NCI-H226 (cell line): ENCODE measurements at places on chromosomes 2 and 18.

GRCh38 chr2:183000846-183001245, 37.4 kb downstream of the NCKAP1 start:
- DNase-seq, result no peak

GRCh38 chr2:101608408-101609310, 88.8 kb upstream of the MAP4K4 start:
- no peak for DNase-seq

DNA sequence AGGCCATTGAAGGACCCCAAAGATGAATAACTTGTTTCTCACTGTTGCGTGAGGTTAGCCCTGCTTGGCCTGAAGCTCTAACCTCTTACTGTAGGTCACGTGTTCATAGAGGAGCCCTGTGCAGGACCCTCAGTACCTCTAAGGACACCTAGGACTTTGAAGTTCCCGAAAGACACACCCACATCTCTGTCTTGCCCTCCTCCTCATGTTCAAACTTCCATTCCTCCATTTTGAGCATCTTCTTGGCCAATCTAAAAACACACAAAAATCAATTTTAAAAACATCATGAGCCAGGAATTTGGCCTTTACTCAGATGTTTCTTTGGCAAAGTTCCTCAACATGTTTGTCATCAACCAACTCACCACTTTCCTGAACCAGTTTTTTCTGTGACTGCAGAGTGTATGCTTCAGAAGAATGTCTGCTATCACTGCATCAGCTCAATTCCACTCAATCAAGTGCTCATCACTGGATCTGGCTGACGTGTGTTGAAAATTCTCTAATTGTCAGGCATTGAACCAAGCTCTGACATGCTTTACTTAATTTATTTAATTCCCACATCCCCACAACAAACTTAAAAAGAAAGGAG, 101.6 kb downstream of the AP1S3 start:
- peak; percentile 93 for DNase-seq

GRCh38 chr2:223591596-223591995, 10.6 kb downstream of the SCG2 start:
- no peak for DNase-seq

GRCh38 chr2:164624316-164624715, 3.0 kb upstream of the GRB14 start:
- DNase-seq, result no peak

DNA sequence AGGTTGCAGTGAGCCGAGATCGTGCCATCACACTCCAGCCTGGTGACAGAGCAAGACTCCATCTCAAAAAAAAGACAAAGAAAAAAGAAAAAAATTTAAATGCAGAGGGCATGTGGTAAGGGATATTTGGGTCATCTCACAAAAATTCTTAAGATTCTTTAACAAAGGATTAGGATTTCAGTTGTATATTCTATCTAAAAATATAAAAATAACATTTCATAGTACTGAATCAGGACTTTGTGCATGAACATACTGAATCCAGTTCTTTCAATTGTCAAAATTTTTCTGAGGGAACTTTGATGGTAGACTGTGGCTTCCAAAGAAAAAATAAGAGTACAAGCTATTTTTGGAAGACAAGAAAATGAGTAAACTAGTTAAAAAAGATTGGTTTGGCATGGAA, 6.5 kb upstream of the PPP3R1 start:
- DNase-seq, result no peak

GRCh38 chr2:181314551-181314950, 142.6 kb upstream of the ITGA4 start:
- DNase-seq, result no peak

DNA sequence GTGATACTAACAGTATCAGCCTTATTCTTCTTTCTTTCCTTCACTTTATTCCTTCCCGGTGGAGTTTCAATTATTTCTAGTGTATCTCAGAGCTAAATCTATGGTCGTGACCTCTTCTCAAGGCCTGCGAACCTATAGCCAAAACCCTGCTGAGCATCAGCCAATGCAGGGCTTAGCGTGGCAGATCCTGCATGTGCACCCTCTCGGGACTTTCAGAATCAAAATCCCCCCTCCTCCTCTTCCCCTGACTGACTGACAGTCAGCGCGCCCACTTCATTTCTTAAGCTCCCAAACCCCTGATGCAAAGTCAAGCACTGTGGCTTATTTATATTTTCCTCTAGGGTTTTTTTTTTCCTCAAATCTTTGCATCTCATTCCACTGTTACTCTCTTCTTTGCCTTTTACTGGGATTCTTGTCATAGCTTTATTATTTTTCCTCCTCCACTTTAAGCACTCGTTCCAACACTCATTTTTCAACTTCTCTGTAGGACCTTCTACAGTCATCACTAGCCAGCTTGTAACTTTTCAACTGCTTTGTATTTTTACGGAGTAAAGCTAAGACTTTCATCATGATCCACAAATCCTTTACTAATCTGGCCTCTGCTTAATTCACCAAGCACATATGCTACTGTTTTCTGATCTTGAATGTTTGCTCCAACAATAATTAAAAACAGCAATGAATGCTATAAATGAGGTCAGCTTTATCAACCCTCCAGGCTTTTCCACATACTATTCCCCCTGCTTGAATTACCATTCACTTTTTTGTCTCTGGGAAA, 896.5 kb upstream of the PIK3C3 start:
- no peak for DNase-seq

- no peak for DNase-seq
These were observed 11.5 kb upstream of the RTN4 start for GRCh38 chr2:55061523-55062344.

DNA sequence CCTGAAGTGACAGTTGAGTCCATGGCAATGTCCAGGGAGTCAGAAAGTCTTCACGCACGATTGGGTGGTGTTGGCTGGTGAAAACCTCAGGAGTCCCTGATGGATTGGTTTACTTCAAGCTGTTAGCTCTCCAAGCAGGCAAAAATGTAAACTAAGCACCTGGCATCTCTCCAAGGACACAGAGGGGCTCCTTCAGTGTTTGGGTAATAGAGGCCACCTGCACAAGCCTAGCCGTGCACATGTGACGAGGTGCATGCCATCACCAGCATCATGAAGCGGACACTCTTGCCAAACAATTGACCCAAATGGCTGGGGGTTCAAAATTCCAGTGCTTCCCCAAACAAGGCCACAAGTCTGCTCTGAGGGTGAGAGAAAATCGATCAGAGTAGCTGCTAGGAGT, 104.7 kb upstream of the CD302 start:
- DNase-seq, result no peak

- DNase-seq, result no peak
These were observed 113.4 kb downstream of the EIPR1 start for GRCh38 chr2:3264010-3264744.

DNA sequence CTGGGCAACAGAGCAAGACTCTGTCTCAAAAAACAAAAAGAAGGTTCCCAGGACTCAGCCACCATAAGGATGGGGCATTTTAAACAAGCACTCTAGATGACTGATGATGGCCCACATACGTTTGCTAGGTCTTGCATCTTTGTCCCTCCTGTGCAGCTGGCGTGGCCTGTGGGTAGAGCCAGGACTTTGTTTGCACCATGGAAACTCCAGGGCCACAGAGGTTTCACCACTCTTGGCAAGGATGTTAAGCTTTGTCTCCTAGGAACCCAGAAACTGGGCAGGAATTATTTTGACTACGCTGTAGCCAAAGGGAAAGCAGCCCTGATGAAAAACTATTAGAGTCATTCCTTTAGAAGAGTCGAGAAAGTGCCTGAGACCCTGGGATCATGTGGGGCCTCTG, 75.3 kb upstream of the STPG4 start:
- DNase-seq, result no peak

GRCh38 chr2:168494190-168494711, 38.2 kb downstream of the CERS6 start:
- no peak for DNase-seq

DNA sequence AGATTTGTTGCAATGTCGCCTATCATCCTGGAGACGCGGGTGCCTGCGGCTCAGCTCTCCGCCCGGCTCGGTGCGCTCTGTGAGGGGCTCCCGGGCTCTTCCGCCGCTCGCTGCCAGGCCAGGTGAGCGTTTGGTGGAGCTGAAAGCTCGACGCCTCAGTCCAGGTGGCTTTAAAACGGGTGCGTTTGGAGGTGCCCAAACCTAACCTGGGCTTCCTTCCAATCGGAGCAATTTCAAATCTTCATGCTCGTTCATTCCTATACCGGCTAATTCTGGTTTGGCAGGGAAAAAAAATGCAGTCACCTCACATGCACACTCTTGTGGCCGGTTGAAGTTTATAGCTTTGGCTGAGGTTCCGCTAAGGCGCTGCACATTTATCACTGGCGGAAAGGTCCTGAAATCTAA, at the start of gene SLC16A14:
Gene SLC16A14 (minus strand): TSS at position 274 of the 405 bp plus-strand sequence. CDS start 9,572 bp downstream, outside the sequence.
- no peak for DNase-seq

GRCh38 chr18:25334588-25334987, 17.4 kb downstream of the ZNF521 start:
- DNase-seq, result no peak

DNA sequence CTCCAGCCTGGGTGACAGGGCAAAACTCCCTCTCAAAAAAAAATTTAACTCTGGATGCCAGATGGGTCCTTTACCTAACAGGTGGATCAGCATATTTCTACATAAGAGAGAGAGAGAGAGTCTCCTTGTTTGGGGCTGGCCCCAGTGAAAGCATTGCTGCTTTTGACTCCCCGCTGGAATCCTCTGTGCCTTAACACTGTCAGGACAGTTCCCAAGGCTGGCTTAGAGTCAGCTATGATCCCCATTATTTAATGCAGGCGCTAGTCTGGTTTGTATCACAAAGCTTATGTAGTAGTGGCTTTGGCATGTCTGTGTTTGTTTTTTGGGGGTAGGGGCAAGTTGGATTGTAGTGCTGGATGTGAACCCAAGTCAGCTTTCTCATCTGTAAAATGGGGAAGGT, 9.4 kb downstream of the INPP4A start:
- DNase-seq, result no peak

DNA sequence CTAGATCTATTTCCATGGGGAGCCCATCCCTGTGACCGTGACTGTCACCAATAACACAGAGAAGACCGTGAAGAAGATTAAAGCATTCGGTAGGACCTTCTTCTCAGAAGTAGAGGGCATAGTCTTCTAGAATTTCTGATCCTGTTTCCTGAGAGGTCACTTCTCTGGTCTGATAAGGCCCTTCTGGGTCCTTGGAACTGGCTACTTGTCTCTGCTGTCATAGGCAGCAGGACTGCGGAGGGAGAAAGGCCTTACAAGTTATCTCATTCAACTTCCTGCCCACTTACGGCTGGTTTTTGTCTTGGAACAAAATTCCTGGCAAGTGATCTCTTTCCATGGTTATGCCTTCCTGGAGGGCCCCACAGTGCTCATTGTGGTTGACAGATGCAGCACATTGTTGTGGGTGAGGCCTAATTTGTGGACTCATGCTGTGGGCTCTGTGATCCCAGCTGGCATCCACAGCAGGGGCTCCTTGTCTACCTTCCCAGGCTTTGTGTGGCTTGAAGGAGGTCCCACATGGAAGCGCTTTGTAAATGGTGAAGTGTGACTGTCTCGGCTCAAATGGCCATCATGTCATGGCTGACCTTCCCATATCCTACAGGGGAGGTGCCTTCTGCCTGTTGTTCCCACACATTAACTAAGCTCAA, 22.0 kb downstream of the SAG start:
- no peak for DNase-seq

- no peak for DNase-seq
These were observed 397.8 kb downstream of the METTL4 start for GRCh38 chr18:2173486-2173885.

DNA sequence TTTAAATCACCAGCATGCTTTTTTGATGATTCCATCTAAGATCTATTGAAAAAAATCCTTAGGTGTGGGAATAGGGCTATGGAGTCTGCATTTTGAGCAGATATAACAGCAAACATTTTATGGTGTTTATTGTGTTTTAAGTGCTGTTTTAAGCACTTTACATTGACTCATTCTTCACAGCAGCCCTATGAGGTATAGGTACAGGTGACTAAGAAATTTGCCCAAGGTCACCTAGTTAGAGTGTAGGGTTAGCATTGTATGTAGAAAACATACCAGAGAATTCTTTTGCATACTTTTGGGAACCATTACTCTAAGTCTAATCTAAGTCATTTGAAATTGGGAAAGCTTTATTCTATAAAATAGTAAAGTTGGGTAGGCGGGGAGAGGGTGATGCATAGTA, 31.3 kb downstream of the PPM1B start:
- DNase-seq, result no peak

DNA sequence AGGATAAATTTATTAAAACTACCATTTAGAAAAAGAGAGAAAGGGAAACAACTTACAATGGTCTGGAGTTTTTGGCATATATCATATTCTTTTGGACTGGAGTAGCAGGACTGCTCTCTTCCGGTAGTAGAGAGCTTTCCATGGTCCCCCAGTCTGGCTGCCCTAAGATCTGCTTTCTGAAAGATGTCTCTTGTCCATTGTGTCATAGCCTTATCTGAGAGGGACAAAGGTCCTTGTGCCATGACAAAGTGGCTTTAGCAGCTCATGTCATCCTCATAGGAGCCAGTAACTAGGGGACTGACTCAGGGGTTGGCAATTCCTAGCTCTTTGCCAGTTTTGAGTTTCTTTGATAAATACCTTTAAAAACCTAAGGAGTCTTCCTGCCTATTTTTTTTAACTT, 505.5 kb upstream of the ZEB2 start:
- DNase-seq, result no peak

GRCh38 chr2:29317077-29317517, 201.9 kb downstream of the CLIP4 start:
- DNase-seq, result peak; percentile 87

- DNase-seq, result no peak
These were observed 56.0 kb upstream of the RAB6C start for GRCh38 chr2:129923265-129924091.

- no peak for DNase-seq
These were observed 1.9 kb downstream of the MEX3C start for GRCh38 chr18:51195451-51196117.

- DNase-seq, result no peak
These were observed 1111.9 kb upstream of the GYPC start for GRCh38 chr2:125543968-125544514.

DNA sequence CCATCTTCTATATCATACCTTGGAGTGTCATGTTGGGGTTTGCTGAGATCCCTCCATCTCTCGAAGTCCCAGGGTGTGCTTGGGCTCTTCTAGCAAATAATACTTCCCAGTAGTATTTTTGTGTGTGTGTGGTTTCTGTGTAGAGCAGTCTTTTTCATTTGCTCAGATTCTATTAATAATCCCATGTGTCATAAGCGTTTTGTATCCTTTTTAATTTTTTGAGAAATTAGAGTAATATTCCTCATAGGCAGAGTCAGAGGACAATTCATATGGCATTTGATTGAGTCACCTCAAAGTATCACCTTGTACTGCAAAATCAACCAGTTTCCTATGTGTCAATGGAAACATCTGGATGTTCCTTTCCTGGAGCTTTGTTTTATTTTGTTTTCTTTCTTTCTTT, 37.4 kb upstream of the PPP1R1C start:
- DNase-seq, result no peak

GRCh38 chr2:40030456-40030975, 251.5 kb upstream of the THUMPD2 start:
- DNase-seq, result no peak
